Stimulated activated CD4-positive, alpha-beta T cell treated with anti-CD3 and anti-CD28 coated beads, Interleukin-15, amount 100 ng/mL, for 1 hour (primary cell): ENCODE measurements at places on chromosomes 11 and 22.

- DNase-seq: no peak
Measured at GRCh38 chr22:30891443-30891755, 77.2 kb downstream of the MORC2 start.

DNA sequence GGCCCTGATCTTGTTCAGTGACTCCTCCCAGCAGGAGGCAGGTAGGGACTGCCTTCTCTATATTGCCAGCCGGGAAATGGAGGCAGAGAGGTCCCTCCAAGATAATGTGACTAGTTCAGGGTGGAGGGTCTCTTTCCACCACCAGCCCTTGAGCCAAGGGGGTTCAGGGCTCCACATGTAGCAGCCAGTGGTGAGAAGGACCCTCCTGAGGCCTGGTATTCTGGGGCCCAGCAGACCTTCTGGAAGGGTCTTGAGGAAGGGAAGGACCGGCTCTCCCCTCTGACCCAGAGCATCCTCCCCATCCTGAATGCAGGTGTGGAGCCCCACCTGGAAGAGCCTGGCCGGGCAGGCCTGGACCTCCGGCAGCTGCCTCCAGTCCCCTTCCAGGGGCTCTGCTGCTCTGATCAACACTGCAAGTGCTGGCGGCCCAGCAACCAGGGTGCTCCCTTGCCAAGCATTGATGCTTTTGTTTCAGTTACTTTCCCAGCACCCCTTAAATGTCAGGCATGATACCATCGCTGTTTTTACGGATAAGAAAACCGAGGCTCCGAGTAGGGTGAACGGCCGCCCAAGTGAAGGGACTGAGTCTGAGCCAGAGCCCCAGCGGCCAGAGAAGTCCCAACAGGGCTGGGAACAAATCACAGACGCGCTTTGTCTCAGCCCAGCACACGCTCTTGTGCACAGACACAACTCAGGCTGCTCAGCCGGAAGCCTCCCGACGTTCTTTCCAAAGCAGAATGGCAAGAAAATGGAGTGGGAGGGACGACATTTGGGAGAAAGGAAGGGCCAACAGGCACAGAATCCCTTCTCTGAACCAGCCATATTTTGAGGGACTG is 38.8 kb downstream of the DKK3 start:
- no peak for DNase-seq

GRCh38 chr22:32050678-32051515 is 7.8 kb downstream of the SLC5A1 start:
- no peak for DNase-seq

DNA sequence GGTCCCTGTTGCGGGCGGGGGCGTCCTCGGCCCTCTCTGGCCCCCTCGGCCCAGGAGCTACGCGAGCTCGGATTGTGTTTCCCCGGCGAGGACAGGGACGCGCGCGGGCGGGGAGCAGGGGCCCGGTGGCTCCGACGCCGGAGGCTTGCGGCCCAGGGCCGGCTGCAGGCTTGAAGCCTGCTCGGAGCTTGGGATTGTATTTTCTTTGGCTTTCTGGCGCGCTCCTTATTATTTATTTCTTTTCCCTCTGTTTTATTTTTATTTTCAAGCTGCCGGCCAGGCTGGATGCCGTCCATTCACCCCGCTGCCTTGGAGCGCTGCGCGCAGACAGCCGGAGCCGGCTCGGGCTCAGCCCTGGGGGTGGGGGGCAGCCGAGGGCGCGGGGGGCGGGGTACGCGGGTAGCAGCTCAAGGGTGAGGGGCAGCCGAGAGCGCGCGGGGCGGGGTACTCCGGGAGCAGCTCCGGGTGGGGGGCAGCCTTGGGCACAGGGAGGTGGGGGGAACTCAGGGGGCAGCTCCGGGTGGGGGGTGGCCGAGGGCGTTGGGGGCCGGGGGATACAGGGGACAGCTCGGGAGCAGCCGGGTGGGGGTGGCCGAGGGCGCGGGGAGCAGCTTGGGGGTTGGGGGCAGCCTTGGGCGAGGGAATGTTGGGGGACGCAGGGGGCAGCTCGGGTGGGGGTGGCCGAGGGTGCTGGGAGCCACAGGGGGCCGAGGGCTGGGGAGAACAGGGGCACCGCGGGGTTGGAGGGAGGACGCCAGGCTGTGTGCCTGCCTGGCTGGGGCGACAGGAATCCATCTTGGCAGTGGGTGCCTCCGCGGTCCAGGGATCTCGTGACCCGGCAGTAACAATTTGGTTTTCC is 42.7 kb downstream of the KCNJ1 start:
- no peak for DNase-seq

GRCh38 chr22:19674929-19675253 is 39.4 kb upstream of the SEPTIN5 start:
- DNase-seq: no peak

- no peak for DNase-seq
Measured at GRCh38 chr22:38228326-38228872, 26.6 kb downstream of the MAFF start.

DNA sequence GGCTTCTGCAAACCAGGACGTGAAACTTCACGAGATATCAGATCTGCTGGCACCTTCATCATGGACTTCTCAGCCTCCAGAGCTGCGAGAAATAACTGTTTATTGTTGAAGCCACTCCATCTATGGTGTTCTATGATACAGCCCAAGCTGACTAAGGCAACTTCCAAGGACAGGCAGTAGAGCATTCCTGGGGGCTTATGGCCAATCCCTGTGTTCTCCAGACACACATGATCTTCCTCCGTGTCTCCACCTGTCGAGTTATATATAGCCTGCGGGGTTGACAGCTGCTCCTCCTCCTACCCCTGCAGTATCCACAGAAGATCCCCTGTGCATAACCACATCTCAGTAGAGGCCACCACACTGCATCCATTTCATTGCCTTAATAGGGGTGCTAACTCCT is 11.0 kb downstream of the TP53AIP1 start:
- DNase-seq: no peak

- no peak for DNase-seq
Measured at GRCh38 chr22:29116397-29117123, 43.7 kb downstream of the KREMEN1 start.

GRCh38 chr11:102017026-102017425 is 30.2 kb upstream of the CFAP300 start:
- no peak for DNase-seq

DNA sequence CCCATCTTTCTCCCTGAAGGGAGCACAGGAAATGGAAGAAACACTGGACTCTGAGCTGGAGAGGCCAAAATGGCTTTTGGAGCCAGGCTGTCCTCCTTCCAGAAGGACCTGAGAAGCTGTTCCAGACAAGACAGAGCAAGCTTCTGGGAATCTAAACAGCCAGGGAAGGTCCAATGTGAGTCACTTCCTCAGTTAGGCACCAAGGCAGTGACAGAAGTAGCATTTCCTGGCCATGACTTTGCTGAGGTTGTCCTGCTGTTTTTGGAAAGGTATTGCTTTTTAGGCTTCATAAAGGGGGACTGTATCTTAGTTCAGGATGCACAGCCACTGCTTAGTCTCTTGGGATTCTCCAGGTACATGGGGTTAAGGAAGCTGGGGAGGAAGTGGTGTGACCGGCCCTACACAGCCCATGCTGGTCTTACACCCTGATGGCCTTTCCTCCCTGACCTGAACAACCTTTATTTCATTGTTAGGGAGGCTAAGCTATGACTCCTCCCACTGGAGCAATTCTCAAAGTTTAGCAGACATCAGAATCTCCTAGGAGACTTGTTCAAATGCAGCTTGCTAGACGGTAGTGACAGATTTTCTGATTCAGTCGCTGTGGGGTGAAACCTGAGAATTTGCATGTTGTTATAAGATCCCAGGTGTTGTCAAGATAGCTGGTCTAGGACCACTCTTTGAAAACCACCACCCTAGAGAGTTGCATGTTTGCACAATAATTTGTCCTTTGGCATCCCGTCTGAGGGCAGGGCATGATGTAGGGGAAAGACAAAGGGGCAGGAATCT is 6.8 kb upstream of the INSC start:
- no peak for DNase-seq

GRCh38 chr11:28447226-28447625 is 339.0 kb downstream of the METTL15 start:
- no peak for DNase-seq

- no peak for DNase-seq
Measured at GRCh38 chr11:26018336-26018735, 313.6 kb upstream of the ANO3 start.
